ENCODE measurements at places on chromosomes 1 and 21. TPM values are rescaled to one million over a fixed set of nuclear protein-coding genes. Genes with fewer than 3 reads are reported as not detected.

DNA sequence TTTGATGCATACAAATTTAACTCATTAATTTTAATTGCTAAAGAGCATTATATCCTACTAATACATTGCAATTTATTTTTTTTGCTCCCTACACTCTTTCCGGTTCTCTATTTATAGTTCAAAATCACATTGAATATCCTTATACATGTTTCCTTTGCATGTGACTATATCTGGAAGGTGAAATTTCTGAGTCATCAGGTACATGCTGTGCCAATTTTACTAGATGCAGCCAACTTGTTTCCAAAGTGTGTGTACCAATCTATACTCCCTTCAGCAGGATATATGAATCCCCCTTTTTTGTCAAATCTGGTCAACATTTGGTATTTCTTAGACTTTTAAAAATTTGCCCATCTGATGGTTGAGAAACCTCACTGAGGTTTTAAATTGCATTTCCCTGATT lies 602.9 kb upstream of the CAMK1G start:
- no peak for DNase-seq

Gene ATP6V1G3
- total RNA-seq = not detected

Gene TOE1
- 3.5 TPM for total RNA-seq

- no peak for DNase-seq
Observed at GRCh38 chr1:225808136-225808535, 1.8 kb upstream of the EPHX1 start.

- DNase-seq = no peak
Observed at GRCh38 chr1:235138821-235139220, 10.2 kb upstream of the TOMM20 start.

Gene GPN2
- 16.4 TPM for total RNA-seq

DNA sequence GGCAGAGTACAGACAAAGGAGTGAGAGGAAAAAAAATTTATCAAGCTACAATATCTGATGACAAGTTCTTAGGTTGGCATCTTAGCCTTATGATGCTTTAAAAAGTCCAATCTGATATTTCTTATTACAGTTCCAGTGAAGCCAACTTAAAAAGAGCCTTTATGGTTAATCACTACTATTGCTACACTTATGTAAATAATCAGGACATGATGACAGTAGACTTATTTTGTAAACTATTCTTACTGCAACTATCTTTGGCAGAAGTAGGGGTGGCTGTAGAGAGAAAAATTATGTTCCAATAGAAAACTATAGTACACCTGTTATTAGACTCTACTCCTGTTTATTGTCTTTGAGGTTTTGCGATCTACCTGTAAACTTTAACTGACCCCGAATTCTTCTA lies 25.8 kb upstream of the NUF2 start:
- DNase-seq = no peak

Gene C21orf58
- 1.2 TPM for total RNA-seq

DNA sequence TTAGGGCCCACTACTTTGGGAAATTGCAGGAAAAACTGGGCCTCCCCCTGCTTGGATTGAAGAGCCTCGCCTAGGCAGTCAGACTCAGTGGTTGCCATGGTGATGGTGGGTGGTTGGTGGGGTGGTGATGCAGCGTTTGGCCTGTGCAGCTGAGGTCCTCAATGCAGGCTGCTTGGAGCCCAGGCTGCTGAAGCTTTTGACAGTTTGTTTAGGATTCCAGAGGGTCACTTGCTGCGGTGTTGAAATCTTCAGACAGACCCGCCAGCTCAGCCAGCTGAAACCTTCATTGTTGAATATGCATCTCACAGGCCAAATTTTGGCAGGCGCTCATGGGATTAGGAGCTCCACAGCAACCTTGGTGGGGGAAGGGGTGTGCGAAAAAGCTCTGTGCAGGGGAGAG lies 67.9 kb downstream of the CACNA1E start:
- no peak for DNase-seq

GRCh38 chr1:33497410-33497809 lies 25.0 kb downstream of the ZSCAN20 start:
- no peak for DNase-seq

DNA sequence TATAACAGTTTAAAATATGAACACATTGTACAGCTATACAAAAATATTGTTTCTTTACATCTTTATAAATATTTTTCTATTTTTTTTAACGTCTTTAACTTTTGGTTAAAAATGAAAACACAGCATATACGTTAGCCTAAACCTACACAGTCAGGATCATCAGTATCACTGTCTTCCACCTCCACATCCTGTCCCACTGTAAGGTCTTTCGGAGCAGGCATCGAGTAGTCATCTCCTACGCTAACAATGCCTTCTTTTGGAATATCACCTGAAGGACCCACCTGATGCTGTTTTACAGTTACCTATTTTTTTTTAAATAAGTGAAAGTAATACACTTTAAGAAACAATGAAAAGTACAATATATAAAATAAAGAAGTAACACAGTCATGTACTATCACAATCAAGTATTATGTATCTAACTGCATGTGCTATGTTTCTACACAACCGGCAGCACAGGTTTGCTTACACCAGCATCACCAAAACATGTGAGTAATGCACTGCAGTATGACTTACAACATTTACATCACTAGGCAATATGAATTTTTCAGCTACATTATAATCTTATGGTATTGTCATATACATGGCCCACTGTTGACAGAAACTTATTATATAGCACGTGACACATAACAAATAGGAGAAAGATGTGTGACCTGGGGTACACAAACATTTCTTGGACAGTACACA lies 254.4 kb downstream of the AKT3 start:
- DNase-seq = no peak

- DNase-seq = no peak
Observed at GRCh38 chr1:9475061-9475627, 64.1 kb upstream of the SLC25A33 start.

Gene ZC3H12A
- total RNA-seq = 4.3 TPM

DNA sequence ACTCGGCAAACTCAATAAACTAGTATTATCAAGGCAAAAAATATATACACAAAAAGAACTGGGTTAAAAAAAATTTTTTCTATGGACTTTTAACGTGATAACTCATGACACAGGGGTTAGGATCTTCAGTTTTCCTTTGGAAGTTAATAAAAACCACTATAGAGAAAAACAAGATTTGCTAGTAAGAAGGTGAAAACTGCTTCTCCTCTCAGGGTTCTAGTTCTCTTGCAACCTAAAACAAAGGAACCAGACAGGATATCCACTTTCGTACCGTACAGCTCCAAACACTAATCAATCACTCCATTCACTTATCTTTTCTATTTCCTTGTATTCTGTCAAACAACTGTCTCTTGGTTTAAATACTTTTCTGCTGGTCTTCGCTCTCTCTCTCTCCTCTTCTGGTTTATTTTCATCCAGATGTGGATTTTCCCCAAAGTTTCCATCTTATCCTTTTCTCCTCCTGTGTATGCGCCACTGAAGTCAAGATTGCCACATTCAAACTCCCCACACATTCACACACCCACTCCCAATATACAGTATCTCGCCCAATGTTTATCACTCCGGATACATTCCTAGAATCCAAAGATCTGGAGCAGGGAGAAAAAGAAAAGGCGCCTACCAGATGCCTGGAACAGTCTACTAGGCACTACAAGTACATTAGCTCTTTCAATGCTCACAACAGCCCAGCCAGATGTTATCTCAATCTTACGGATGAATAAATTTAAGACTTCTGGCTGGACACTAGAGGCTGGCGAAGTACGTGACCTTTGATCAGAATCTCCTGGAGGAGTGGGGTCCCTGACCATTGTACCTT lies 775 bp upstream of the PRPF38B start:
- DNase-seq = no peak

DNA sequence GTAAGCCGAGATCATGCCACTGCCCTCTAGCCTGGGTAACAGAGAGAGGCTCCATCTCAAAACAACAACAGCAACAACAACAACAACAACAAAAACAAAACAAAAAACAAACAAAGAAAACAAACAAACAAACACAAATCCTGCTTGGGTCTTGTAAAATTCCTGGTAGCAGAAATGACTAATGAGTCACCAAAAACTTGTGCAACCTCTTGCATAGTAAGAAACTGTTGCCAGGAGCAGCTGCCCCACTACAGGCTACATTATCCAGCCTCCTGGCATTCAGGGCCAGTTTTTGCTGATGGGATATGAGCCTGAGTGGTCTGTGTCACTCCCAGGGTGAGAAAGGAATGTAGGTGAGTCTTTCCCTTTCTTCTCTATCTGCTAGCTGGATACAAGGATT lies 245.4 kb downstream of the TNR start:
- DNase-seq = no peak

GRCh38 chr1:185795181-185795580 lies 61.0 kb downstream of the HMCN1 start:
- DNase-seq = no peak

Gene FAM72B
- 0.67 TPM for total RNA-seq

Gene ETV3L
- total RNA-seq = not detected

GRCh38 chr1:20320704-20321103 lies 30.0 kb downstream of the VWA5B1 start:
- DNase-seq = no peak

DNA sequence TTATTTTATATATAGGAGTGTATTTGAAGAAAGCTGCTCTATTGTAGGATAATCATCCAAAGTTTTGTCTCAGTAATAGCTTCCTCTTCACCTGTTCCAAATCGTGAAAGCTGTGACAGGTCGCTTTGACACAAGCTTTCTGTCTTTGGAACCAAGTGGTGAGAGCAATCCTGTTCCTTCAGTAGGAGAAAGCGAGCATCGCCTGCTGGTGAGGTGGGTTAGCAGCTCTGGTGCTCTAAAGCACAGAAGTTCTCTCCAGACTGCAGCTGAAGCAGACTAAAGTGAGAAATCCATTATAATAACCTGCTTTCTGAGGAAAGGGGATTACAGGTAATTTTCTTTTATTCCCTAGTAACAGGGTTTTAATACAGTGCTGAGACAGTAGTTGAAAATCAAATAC lies 803.8 kb downstream of the ADGRL2 start:
- no peak for DNase-seq

Gene IFNAR1
- 23.6 TPM for total RNA-seq

DNA sequence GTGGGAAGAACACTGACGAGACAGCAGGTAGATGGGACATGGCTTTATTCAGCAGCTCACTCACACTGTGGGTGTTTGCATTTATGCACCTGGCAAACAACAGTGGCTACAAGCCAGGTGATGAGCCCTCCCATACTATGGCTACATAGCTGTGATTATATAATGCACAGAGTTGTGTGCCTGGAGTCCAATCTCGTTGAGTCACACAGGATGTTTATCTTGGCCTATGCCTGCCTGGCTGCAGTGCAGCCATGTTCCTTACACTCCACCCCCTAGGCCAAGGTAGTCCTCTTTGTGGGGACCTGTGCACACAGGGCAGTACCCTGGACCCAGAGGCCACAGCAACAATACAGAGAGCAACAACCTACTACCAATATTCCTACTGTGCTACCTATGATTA lies 1643.8 kb downstream of the MRPL39 start:
- no peak for DNase-seq

DNA sequence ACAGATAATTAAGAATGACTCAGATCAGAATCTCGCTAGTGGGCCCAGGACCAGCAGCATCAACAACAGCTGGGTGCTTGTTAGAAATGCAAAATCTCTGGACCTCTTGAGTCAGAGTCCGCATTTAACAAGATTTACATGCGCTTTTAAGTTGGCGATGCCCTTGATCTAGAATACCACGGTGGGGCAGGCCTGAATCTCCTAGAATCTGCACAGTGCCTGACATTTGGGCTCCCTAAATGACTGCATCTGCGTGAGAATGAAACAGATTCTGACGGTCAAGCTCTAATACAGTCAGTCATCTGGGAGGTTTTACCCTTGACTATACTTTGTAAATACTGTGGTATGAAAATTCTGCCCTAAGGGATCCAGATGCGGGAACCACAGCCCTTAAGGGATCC lies 17.2 kb upstream of the RAB29 start:
- no peak for DNase-seq

GRCh38 chr1:213983493-213984386 lies 4.0 kb upstream of the PROX1 start:
- no peak for DNase-seq

DNA sequence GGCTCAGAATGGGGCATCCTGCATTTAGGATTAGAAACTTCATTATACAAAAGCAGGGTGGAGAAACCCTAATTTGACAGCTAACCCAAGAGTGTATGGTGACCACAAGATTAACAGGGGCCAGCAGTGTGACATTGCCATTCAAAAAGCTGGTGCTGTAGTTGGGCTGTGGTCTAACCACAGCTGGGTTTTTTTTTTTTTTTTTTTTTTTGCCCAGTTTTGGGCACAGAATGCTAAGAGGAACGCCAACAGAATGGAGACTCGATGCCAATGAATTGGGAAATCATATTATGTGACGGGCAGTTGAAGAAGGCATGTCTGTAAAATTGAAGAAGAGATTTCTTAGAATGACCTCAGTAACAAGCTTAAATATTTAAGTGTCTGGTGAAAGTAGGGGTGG lies 58.4 kb downstream of the NFIA start:
- no peak for DNase-seq

Gene LEFTY1
- total RNA-seq = not detected

- DNase-seq = no peak
Observed at GRCh38 chr1:11059155-11059967, 457 bp downstream of the SRM start.

Gene KLF17
- not detected for total RNA-seq

Gene CRP
- total RNA-seq = not detected

Gene FAM167B
- 9.1 TPM for total RNA-seq

DNA sequence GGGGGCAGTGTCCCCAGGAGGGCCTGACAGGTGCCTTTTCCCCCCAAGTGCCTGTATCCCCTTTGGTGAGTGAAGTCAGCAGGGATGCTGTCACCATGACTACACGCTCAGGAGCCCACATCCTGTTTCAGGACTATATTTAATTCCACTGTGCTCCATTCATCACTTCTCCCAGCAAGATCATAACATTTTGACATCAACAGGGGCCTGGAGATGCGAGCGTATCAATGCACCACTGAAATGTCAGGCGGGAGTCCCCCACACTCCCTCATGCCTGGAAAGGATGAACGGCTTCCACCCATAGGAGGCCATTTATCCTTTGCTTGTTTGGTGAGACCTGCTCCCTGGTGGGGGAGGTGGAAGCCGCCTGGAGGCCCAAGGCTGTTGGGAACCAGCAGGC lies 119.1 kb downstream of the PTPRU start:
- no peak for DNase-seq

Gene HSPA6
- 1.1 TPM for total RNA-seq

DNA sequence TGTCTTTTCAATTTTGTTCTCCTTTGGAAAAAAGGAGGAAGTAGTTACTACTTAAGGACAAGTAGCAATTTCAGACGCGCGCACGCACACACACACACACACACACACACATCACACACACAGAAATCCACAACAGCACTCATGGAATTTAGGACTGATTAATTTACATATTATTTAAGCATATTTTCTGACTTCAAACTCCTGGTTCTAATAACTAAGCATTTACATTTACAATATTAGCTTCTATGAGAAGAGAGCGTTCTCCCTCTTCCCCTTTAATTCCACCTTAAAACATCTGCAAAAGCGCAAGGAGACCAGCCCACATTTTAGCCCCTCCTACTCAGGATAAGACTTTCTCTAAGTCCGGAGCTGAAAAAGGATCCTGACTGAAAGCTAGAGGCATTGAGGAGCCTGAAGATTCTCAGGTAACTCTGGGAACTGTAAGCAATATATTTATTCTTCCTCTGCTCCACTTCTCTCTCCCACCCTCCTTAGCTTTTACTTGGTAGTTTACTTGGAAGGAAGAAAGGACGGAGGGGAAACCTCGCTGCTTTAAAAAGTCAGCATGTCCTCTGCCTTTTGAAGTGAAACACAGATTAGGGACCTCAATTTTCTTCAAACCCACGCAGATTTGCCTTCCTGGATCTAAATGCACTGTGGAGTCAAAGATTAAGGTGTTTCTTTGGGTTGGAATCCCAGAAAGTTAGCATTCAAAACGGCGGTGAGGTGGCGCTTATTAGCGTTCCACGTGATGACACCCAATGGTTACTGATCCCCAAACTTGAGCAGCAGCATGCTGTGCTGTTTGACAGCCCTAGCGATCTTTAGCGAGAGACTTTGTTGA lies at the start of gene PLA2G4A:
Gene PLA2G4A, plus strand, starts transcription at position 339 of the 844 bp plus-strand sequence. CDS start 25,406 bp downstream, outside the sequence.
- DNase-seq = peak; percentile 51
